ENCODE measurements at places on chromosomes 4 and X.

DNA sequence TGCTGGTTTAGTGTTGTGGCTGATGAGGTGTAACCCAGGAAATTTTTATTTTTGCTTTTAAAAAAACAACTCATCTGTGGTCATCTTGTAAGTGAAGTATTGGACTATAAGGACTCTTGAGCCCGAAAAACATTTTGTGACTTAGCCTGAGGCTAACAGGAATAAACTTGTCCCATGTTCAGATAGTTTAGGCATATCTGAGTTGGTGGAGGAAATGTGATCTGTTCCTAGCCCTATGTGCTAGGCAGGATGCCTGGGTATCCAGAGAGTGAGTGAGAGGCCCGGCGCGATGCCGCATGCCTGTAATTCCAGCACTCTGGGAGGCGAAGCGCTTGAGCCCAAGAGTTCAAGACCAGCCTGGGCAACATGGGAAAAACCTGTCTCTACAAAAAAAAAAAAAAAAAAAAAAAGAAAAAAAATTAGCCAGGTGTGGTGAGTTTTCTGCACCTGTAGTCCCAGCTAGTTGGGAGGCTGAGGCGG is 3.7 kb downstream of the SMS start:
- no peak for DNase-seq

GRCh38 chr4:171101845-171102244 is 711.4 kb upstream of the GALNTL6 start:
- DNase-seq = no peak

DNA sequence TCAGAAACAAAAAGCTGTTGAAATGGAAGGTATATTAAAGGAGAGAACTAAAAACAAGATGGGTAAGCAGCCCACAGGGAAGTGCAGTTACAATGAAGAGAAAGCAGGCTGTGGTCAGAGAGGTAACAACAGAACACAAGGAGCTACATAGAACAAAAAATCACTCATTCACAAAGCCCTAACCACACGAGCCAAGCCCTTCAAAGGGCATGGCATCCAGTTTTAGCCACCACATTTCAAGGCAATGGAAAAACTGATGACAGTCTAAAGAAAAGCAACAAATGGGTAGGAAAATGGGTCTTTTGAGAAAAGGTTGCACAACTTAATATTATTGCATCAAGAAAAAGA is 37.5 kb downstream of the KDR start:
- DNase-seq = no peak

GRCh38 chr4:6855692-6856297 is 53.8 kb upstream of the TBC1D14 start:
- DNase-seq = no peak

DNA sequence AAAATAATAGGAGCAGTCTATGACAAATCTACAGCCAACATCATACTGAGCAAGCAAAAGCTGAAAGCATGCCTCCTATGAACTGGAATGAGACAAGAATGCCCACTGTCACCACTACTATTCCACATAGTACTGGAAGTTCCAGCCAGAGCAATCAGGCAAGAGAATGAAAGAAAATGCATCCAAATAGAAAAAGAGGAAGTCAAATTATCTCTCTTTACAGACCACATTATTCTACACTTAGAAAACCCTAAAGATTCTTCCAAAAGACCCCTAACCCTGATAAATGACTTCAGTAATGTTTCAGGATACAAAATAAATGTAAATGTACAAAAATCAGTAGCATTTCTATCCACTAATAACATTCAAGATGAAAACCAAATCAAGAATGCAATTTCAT is 249.0 kb downstream of the STK32B start:
- no peak for DNase-seq

All from stimulated activated CD8-positive, alpha-beta memory T cell treated with anti-CD3 and anti-CD28 coated beads, Interleukin-7, amount 100 ng/mL, for 1 hour (primary cell).